CD4-positive, alpha-beta T cell treated with Interleukin-4 for 4 hours (primary cell): ENCODE measurements at places on chromosomes 7 and 10.

DNA sequence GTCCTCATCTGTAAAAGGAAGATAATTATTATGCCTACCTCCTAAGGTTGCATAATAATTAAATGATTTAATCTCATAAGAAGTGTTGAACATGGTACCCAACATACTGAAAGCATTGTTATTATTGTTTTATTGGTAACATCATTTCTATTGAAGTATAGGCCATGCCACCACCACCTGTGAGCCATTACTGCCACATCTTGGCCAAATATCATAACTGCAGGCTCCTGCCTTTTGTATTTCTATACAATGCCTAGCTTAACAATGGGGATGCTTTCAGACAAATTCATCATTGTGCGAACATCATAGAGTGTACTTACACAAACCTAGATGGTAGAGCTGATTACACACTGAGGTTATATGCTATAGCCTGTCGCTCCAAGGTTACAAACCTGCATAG is 61.1 kb upstream of the NPSR1 start:
- no peak for DNase-seq

DNA sequence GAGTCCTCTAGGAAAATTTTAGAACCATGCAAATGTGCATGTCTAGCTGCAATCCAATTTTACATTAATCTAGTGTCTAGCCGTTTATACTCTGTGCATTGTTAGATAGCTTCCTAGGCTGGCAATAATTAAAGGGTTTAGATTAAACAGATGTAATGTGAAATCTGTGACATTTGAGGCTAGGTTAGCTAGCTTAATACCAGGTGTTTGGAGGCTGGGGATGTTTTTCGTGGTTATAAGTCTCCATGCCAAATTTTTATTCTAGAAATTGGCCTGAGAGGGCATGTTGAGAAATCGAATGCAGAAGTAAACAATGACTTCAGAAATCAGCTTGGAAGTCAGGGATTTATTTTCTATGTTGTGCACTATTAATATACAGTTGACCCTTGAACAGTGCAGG is 94.2 kb downstream of the ST7 start:
- no peak for DNase-seq

GRCh38 chr10:69801094-69801433 is 642 bp upstream of the COL13A1 start:
- DNase-seq, result no peak

DNA sequence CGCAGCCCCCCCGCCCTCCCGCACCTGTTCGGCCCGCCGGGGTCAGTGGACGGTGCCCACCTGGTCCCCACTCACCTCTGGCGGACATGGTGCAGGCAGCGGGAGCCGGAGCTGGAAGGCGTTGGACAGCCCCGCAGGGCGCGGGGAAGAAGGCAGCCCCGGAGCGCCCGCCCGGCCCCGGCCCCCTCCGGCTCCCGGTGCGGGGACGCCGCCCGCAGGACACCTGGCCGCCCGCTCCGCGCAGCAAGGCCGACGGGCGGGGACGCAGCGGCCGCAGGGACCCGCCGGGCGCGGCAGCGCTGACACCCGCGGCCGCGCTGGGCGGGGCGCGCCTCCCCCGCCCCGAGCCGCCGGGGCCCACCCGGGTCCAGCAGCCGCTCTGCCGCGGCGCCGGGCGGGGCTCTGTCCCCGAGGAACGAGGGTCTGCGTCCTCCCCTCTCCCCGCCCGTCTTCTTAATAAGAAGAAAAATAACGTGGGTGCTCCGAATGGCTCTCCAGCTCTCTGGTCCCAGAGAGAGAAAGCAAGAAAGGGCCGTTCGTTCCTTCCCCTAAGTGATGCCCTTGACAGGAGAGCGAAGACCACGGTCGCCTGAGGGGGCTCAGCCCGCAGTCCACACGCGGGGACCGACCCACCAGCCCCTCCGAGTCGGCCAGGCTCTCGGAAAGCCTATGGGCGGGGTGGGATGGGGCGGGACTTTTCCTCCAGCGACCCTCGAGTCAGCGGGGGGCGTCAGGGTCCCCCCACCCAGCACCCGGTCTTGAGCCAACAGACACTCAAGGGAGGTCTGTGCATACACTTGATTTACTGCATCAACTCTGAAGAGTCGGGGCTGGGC is 53.4 kb upstream of the FHIP2A start:
- no peak for DNase-seq

GRCh38 chr7:97512441-97513207 is 219.3 kb upstream of the TAC1 start:
- no peak for DNase-seq

DNA sequence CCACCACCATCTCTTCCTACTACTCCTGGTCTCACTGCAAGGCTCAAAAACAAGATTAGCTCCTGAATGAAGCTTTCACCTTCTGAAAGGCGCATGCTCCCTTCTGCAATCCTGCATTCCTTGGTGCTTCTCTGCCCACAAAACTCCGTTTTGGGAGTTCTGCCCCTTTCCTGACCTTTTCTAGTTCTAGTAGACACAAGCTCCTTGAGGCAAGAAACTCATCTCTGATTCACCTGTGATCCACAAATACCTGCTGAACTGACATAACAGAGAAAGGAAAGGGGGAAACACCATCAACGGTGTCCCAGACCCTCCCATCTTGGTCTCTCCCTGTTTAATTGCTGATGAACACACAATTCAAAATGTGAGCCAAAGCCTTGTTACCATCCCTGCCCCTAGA is 64.0 kb upstream of the EGR2 start:
- no peak for DNase-seq

DNA sequence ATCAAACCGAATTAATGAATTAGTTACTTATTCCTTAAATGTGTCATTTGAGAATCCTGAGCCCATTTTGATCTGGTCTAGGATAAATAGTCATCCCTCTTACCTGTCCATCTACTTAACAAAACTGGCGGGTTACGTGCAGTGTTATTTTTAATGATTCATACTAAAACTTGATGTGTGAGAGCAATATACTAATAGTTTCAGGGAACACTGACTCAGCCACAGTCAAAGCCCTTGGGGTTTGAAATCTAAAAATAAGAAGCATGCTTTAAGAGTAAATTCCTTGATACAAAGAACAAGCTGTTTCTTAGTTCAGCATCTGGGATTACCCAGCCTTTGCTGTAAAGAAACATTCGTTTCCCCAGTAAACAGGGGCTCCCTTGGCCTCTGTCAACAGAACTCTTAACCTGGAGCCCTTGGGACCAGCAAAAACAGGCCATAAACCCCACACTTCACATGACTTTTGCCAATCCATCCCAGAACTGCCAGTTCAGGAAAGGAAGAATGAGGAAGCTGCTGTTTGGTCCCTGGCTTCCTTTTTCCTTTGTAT is 370.6 kb upstream of the IGFBP3 start:
- DNase-seq, result no peak

DNA sequence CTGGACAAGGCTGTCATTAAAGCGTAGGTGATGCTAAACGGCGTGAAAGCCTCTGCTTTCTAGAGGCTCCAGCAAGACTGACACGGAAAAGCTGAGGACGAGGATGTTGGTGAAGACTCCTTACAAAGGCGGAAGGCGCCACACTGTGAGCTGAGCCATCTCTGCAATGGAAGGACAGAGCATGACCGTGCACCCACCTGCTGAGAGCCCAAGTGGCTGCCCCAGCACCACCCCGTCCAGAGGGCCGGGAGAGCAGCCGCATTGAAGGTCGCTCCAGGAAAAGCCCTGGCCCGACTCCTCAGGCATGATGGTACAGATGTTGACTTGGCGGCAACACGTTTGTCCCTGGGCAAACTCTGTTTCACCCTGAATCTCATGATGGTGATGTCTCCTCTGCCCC is 492.7 kb downstream of the DNAJB6 start:
- no peak for DNase-seq

- no peak for DNase-seq
These were observed 375 bp upstream of the FGF8 start for GRCh38 chr10:101776161-101776817.

DNA sequence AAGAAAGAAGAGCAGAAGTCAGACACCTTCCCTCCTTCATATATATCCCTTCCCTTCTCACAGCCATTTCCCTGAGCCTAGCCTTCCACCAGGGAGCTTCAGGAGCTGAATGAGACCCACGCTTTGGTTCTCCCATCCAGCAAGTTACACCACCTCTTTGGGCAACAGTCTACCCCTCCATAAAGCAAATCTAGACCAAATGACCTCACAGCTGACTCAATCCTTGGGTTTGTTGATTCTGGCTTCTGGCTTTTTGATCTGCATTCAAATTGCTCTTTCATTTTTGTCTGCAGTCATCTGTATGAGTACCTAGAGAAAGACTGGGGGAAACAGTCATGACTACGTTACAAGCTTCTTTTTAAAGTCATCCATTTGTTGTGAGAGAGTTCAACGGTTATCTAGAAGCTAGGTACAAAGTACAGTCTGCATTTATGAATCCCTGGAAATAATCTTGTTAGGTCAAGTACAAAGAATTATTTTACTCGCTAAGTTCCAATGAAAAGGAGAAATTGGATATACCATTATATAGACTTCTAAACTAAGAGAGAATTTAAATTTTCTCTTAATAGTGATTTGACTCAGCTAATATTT is 86.3 kb downstream of the RAB11FIP2 start:
- DNase-seq, result no peak

- no peak for DNase-seq
These were observed 25.4 kb upstream of the CCDC3 start for GRCh38 chr10:13026873-13027272.

- DNase-seq, result peak; percentile 44
These were observed 5.4 kb downstream of the PSD start for GRCh38 chr10:102413053-102413705.
